ENCODE measurements at places on chromosomes 2 and 18.
A peak's percentile ranks its signal among the peaks of the same experiment; 100 is the strongest.

- no peak for DNase-seq
Measured at GRCh38 chr2:23360571-23361125, 24.3 kb upstream of the KLHL29 start.

DNA sequence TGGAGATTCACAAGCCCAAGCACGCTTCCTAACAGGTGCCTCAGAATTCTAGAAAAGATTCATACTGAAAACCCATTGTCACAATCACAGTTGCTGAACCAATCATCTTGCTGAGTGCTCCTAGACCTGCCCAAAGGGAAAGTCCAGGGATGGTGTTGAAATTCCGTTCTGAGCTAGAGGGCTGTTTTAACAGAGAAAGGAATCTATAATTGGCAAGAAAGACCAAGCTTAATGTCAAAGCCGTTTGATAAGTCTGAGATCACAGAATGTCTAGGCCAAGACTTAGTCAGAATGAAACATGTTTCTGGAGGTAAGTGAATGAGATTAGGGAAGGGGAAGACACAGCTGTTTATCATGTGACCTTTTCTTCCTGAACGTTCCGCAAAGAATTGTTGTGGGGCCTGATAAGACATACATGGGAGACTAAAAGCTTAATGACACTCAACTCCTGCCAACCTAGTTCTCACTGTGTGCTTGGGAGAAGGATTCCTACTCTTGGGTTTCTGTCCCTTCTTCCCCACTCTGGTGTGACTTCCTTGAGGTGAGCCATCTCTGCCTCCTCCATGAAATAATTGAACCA, 27.5 kb downstream of the PMAIP1 start:
- no peak for DNase-seq

DNA sequence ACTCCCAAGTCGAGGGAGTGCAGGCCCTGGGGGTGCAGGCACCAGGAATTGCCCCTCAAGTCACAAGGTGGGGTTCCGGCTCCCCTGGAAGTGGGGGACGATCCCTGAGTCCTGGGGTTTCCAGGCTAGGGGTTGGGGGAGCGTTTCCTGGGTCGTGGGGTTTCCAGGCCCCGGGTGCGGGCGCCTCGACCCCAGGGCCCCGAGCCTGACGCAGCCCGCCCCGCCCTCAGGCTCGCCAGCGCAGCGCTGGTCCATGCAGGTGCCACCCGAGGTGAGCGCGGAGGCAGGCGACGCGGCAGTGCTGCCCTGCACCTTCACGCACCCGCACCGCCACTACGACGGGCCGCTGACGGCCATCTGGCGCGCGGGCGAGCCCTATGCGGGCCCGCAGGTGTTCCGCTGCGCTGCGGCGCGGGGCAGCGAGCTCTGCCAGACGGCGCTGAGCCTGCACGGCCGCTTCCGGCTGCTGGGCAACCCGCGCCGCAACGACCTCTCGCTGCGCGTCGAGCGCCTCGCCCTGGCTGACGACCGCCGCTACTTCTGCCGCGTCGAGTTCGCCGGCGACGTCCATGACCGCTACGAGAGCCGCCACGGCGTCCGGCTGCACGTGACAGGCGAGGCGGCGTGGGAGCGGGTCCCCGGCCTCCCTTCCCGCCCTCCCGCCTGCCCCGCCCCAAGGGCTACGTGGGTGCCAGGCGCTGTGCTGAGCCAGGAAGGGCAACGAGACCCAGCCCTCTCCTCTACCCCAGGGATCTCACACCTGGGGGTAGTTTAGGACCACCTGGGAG, 12.0 kb downstream of the SIGLEC15 start:
- no peak for DNase-seq

- DNase-seq, result no peak
Measured at GRCh38 chr2:229176136-229176535, 95.0 kb downstream of the PID1 start.

GRCh38 chr2:40240070-40240469, 211.8 kb downstream of the SLC8A1 start:
- no peak for DNase-seq

- no peak for DNase-seq
Measured at GRCh38 chr18:55974521-55974920, 386.5 kb upstream of the TCF4 start.

DNA sequence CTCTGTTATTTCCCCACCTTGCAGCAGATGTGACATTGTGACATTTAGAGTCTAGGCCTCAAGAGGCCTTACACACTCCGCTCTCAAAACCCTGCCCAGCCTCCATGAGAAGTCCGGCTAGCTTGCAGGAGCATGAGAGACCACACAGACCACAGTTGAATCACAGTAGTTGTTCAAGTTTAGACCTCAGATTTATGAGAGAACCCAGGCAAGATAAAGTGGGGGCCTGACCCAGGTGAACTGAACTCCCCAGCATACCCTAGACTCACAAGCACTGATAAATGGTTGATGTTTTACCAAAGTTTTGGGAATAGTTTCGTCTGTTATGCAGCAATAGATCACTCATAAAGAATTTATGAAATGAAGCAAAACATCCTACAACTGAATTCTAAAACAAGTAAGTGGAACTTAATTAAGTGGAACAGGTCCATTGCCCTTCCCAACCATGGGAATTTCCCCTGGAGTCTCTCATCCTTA, 4.7 kb upstream of the STAT1 start:
- no peak for DNase-seq

DNA sequence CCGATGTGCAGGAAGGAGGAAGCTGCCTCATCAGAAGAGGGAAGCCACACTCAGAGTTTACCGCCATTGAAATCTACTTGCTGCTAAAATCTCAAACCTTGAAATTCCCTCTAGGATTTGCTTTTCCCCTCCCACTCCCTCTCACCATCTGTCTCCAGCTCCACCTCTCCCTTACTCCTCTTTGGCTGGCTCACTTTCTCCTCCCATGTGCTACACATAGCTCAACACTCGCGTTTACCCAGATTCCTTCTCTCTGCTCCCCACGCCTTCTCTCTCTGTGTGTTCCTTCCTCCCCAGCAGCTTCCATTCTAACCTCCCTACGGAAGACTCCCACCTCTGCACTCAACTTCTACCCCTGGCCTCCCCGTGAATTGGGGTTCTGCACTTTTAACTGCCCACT, 143.1 kb downstream of the DNER start:
- DNase-seq, result no peak

- DNase-seq, result no peak
Measured at GRCh38 chr2:123720760-123721159, 304.3 kb upstream of the CNTNAP5 start.

- DNase-seq, result no peak
Measured at GRCh38 chr18:46265196-46266156, 161.3 kb downstream of the HAUS1 start.

GRCh38 chr2:233063269-233063975, 3.3 kb downstream of the INPP5D start:
- DNase-seq, result no peak

- no peak for DNase-seq
Measured at GRCh38 chr2:143802871-143803650, 673.8 kb downstream of the ARHGAP15 start.

GRCh38 chr2:117774716-117775115, 39.8 kb upstream of the DDX18 start:
- DNase-seq, result no peak

DNA sequence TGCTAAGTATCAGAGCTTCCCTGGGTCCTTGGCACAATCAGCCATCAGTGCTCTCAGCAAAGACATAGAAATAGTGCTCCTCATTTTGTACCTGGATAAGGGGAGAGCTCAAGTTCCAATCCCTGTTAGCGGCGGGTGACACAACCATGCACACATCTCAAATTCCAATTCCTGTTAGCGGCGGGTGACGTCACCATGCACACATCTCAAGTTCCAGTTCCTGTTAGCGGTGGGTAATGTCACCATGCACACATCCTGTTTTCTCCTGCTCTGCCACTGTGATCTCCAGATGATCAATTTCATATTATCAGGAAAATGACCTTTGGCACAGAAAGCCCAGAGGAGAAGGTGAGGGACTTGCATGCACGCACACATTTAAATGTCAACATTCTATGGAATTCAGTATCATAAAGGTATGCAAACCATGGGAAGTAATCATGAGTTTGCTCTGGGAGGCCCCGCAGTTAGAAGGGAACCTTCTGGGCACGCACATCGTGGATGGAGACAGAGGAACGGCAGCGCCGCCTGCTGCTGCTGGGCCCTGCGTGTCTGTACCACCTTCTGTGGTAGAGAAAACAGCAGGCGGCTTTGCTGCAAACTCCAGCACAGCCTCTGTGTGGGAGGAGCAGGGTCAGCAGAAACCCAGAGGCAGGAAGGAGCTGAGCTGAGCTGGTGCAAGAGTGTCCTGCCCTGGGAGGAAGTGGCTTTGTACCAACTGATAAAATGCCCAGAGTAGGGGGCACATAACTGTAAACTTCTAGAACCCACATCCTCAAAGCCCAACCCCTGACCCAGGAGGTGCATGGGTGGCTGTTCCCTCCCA, 77.8 kb downstream of the MBP start:
- peak; percentile 71 for DNase-seq

DNA sequence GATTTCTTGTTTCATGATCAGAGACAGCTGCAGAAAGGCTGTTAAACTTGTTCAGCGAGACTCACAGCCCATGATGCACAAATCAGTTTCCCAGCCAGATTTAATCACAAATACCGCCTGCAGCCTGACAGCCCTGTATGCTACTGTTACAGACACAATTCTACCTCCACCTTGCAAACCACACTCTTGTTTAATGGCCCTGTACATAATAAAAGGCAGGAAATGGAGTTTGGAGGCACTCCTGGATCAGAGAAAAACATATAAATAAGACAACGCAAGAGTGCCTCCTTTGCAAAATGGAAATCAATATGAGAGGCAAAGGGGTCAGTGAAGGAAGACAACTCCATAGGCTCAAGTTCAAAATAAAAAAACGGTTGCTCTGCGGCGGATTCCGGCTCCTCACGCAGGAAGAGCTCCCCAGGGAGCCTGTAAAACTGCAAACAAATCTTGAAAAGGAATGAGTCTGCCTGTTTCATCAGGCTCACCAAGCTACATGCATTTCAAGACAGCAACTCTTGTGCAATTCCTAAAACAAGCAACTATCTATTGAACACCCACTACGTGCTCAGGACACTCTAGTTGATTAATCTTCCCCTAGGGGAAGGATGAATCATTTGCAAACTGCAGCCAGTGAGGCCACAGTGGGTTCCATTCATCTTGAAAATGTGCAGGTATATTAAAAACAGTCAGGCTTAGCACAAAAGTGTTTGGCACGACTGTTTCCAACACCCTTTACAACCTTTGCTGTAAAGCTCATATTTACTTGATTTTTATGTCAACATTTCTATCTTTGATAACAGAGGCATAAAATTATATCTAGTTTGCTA, 37.5 kb downstream of the TBC1D8 start:
- no peak for DNase-seq

DNA sequence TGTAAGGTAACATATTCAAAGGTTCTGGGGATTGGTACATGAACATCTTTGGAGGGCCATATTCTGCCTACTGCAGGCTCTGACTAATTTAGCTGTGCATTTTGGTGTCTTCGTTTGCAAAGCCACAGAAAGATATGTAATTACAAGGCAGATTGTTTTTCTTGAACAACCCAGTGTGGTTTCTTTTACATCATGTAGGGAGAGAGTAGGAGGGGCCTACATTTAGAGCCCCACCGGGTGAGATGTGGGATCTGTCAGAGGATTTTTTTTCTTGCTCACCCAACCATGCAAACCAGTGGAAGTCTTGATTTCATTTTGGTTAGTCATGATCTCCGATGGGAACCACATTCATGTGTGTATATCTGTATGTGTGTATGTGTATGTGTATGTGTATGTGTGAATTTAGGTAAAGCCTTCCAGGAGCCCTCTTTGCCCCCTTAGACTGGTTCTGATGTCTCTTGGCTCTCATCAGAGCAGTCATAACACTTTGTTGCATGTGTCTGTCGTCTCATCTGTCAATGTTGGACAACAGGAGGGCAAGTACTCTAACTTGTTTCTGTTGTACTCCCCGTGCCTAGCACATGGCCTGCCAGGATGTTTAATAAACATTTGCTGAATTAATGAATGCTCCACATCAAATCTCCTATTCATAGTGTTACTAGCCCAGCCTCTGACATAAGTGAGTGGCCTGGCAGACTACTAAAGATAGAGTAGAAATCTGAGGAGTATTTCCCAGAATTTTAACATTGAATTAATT, 239.9 kb downstream of the MTX2 start:
- no peak for DNase-seq

- DNase-seq, result no peak
Measured at GRCh38 chr2:122136056-122136455, 380.6 kb downstream of the TSN start.

DNA sequence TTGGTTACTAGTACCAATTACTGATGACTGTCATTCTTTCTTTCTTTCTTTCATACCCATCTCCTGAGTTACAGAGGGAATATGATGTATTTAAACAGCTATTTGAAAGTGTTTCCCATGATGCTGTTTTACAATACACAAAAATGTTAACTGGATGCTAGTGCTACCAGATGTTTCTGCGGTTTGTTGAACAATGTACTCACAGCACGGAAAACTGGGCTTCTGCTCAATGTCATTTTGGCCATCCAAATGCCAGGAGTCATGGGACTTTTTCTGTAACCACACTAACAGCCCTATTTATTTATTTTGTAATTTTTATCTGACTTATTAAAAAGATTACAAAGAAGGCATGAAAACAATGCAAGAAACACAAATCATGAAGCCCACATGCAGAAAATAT, 313.8 kb downstream of the RIT2 start:
- DNase-seq, result no peak

DNA sequence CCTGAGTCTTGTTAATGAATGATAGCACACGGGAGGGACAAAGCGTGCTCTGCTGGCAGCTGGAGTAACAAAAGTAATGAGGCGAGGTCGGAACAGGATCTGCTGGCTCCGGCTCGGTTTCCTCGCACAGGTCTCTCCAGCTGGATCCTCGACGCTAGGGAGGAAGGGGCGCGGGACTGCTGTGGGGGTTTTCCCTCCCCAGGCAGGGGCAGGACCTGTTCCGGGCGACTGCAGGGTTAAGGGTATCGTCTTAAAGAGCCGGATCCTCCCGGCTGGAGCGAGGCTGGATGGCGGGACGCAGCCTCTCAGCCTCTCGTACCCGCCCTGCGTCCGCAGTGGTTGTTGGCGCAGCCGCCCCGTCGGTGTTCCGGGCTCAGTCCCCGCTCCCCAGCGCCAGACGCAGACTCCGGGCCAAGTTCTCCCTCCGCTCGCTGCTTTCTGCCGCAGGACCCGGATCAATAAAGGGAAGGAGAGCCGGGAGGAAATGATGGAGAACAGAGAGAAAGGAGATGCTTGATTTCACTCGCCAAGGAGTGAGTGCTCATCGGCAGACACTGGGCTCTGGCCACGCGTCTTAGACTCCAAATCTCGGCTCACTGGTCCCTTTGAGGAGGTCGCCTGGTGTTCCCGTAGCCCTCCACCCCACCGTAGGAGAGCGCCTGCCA, 1.1 kb upstream of the LIPG start:
- no peak for DNase-seq

GRCh38 chr2:200193331-200193730, 113.2 kb upstream of the SPATS2L start:
- no peak for DNase-seq

- no peak for DNase-seq
Measured at GRCh38 chr18:79355433-79356335, 40.0 kb upstream of the NFATC1 start.

DNA sequence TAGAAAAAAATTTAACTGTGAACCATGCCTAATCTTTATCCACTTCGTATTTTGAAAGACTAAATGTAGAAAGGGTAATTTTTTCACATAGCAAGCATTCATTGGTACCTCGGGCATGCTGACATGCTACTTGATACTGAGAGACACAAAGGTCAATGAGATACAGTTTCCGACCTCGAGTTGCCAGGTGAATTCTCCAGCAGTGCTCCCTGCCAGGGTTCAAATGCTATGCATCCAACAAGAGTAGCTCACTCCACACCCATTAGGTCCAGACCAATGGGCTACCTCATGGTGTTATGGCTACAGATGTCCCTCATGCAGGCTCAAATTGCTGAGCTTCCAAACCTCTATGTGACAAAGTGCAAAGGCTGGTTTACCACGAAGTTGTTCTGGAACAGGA, 305.8 kb downstream of the PIEZO2 start:
- no peak for DNase-seq
